NCI-H446 (cell line): ENCODE measurements at places on chromosomes 7 and 10.

- DNase-seq = no peak
These were observed 27.8 kb upstream of the CDHR3 start for GRCh38 chr7:105935250-105935649.

GRCh38 chr7:118245267-118246040 lies 20.9 kb downstream of the ANKRD7 start:
- DNase-seq = no peak

DNA sequence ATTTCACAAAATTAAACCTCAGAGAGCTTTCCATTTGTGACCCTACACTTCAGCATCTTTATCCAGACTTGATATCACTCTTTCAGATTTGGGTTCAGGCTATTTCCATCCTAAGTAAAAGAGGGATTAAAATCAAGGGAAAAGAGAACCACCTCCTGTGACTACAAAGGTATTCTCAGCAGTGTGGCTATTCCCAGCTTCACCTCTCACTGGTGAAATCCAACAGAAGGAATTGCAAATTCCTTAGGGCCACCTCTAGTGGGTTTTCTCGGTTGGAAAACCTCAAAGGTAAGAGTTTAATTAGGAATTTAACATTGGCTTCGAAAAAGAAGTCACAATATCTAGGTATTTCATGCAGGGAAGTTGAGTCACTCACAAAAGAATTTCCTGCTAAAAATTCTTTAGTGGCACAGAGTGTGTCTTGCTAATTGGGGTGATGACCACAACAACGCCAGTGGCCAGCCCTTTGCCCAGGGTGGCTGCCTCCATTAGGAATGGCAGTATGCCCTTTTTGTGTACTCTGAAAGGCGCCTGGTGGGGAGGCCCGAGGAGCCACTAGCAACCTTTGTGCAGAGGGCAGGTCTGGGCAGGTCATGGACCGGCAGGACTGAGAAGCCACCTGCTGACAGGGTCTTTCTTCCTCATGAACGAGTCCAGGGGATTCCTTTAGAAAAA lies 52.2 kb downstream of the SEM1 start:
- DNase-seq = no peak

DNA sequence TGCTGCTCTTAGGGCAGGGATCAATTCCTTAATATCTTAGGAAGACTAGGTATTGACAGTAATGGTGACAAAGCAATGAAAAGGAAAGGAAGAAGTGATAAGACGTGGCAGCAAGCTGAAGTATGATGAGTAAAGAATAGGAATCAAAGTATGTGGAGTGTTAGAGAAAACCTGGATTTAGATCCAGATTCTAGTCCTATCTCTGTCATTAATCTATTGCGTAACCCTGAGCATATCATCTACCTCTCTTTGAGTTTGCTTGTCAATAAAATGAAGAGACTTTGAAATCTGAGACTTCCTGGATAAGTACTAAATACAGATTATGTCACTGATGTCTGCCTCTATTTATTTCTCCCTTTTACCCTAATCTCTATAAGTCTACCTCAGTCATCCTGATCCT lies 89.2 kb downstream of the PTEN start:
- DNase-seq = no peak

- no peak for DNase-seq
These were observed 23.2 kb downstream of the PILRA start for GRCh38 chr7:100396421-100396982.

DNA sequence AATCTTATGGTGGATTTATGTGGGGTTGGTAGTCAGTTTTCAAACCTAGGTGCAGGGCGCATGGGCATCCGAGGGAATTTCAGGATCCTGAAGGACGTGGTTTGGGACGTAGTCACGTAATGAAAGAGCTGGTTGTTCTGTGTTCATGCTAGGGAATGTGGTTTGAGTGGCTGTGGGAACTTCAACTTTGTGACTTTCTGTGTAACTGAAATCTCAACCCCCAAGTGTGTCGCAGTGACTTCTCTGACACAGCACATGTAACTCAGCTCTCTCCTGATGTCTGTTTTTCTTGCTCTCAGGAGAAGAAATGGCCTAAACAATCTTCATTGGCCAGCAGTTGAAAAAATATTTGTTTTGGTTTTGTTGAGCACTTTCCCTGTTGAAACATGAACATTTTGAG lies 199.0 kb downstream of the PTEN start:
- no peak for DNase-seq

DNA sequence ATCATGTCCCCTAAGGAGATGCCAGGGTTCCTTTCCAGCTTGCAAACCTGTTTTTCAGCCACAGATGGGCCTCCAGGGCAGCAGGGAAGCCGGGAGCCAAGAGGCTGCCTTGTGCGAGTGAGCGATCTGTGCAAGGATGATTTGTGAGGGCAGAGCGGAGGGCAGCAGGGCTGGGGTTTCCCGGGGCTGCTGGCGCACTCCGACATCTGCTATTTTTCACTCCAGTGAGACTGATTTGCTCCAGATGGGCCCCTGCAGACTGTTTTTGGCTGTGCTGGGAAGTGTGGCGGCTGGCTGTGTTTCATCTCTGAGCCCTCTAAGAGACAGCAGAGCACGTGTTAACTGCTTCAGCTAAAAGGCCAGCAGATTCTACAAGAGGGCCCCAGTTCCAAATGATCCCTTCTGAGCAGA lies 466.2 kb downstream of the TYW1 start:
- peak; percentile 69 for DNase-seq

DNA sequence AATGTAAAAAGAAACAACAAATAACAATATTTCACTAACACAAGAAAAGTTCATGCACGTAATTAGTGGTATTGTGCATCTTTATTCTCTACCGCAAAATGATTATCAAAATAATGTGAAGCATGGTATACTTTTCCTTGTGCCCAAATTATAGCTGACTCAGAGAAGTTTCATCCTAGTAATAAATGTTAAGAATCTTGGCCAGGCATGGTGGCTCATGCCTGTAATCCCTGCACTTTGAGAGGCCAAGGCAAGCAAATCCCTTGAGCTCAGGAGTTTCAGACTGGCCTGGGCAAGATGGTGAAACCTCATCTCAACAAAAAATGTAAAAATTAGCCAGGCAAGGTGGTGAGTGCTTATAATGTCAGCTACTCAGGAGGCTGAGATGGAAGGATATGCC lies 105.0 kb downstream of the KMT2C start:
- DNase-seq = no peak

- DNase-seq = no peak
These were observed 196.3 kb upstream of the FOXP2 start for GRCh38 chr7:114218283-114218682.

DNA sequence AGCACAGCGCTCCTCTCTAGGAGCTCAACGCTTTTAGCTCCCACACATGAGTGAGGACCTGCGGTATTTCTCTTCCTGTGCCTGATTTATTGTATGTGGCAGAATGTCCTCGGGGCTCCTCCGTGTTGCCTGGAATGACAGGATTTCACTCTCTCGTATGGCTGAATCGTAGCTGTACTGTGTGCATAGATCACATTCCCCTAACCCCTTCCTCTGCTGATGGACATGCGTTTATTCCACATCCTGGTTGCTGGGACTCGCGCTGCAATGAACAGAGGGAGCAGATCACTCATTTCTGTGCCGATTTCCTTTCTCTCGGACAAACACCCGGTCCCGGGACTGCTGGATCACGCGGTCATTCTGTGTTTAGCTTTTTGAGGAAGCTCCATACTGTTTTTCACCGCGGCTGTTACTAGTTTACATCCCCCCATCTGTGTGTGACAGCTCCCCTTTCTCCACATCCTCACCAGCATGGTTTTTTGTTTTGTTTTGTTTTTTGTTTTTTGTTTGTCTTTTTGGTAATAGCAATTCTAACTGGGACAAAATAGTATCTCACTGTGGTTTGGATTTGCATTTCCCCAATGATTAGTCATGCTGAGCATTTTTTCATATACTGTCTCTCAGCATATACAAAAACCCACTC lies 76.3 kb downstream of the FOXL3 start:
- DNase-seq = no peak

DNA sequence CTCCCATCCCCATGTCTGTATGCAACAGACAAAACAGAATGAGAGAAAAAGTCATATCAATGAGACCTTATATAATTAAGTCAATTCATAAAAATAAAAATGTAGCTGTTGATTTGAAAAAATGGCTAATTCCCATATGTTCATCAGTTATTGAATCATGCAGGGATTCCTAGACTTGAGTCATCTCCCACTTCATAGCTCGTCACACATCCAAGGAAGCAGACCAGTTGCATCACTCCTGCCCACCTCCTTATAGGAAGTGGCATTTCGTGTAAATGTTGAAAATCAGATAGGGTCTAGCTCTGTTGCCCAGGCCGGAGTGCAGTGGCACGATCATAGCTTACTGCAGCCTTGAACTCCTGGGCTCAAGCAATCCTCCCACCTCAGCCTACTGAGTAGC lies 56.1 kb upstream of the SH2B2 start:
- DNase-seq = no peak

DNA sequence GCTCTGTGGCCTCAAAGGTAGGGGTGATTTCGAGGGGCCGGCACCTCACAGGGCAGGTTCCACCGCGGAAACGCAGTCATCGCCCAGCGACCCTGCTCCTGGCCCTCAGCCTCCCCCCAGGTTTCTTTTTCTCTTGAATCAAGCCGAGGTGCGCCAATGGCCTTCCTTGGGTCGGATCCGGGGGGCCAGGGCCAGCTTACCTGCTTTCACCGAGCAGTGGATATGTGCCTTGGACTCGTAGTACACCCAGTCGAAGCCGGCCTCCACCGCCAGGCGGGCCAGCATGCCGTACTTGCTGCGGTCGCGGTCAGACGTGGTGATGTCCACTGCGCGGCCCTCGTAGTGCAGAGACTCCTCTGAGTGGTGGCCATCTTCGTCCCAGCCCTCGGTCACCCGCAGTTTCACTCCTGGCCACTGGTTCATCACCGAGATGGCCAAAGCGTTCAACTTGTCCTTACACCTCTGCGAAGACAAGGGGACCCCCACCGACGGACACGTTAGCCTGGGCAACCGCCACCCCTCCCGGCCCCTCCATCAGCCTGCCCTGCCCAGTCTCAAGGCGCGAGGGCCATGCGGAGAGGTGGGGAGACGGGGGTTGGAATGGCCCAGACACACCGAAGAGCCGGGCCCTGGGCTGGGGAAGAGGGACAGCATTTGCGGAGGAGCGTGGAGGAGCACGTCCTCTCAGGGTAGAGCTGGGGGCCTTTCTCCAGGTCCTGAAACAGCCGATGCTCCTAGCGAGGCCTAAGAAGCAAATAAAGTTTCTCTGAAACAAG lies 6.0 kb downstream of the SHH start:
- DNase-seq = no peak

DNA sequence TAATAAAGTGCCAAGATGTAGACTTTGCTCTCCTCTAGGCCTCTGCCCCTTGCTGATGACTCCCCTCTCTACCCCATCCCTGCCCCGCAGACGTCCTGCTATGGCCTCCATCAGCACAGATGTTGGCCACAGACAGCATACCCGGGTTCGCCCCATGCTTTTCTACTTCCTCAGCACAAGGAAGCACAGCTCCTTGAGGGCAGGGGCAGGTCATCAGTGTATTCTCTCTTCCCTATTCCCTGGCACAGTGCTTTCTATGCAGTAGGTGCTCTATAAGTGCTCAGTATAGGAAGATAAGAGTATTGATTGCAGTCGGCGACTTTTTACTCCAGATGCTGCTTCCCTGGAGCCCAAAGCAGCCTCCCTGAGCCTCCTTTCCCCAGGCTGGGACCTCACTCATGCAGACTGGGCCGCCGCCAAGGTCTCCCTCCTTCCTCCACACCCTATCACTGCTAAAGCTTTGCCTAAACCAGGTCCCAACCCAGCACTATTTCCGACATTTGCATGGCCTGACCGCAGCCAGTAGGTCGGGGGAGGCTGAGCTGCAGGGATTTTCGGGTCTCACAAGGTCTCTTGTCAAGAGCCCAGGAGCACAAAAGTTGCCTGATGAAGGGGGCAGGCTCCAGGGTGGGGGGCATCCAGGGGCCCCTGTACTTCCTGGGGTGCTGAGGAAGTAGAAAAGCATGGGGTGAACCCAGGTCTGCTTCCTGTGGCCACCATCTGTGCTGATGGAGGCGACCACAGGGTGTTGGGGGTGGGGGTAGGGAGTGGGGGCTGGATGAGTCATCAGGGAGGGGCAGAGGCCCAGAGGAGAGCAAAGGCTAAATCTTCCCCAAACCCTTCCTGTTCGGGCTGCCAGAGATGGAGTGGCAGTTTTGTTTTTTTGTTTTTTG lies 8.0 kb downstream of the CALHM3 start:
- no peak for DNase-seq

DNA sequence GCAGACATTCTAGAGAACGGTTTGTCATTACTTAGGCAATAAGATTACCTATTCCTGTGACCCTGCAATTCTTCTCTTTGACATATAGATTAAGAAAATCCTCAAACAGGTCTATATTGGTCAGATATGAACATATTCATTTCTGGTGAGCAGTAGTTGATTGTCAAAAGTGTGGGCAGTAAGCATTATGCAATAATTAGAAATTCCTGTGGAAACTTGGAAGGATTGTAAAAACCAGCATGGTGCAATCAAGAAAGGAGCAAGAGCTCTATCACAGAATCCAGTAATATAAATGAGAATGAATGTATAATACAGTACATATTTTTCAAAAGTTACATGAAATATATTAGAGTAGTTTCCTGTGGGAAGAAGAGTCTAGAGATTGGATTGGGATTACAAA lies 406.5 kb downstream of the SUGCT start:
- no peak for DNase-seq

- no peak for DNase-seq
These were observed 85.1 kb downstream of the TRIM24 start for GRCh38 chr7:138545123-138545522.

- DNase-seq = no peak
These were observed 19.8 kb downstream of the PIK3AP1 start for GRCh38 chr10:96700374-96701099.

DNA sequence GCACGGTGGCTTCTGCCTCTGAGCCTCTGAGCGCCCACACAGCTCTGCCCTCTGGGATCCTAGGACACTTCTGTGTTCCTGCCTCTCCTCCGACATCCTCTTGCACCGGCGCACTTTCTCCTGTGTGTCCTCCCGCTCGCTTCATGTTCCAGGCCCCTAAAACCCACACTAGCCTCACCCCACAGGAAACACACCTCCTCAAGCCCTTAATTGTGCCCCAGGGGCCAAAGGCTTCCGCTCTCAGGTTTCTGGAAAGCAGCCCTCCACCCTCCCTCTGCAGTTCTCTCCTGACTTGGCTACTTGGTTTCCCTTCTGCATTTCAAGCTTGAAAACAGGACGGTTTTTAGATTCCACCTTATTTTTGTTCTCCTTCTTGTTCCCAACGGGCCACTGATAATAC lies 7.3 kb downstream of the GFRA1 start:
- DNase-seq = no peak

DNA sequence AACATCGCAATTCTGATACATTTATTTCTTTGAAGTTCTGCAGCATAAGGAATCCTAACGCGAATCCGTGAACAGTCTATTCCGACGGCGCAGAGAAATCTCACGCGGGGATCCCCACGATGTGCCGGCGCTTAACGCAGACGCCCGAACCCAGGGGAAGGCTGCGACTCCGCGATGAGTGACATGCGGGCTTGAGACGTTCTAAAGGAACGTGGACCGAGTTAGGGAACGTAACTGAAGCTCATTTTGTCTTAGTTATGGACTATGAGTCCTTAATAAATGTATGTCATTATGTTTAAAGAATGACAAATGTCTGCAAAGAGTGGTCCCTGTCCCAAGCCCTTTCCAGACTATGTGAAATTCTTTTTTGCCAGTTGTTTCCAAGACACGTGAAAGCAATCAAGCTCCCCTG lies 995 bp upstream of the PARD3 start:
- DNase-seq = no peak
